ENCODE measurements at places on chromosomes 7 and 10.

- DNase-seq, result no peak
Observed at GRCh38 chr7:31741852-31742251, 54.8 kb downstream of the PPP1R17 start.

- DNase-seq, result no peak
Observed at GRCh38 chr10:48833674-48834073, 106.0 kb downstream of the LRRC18 start.

DNA sequence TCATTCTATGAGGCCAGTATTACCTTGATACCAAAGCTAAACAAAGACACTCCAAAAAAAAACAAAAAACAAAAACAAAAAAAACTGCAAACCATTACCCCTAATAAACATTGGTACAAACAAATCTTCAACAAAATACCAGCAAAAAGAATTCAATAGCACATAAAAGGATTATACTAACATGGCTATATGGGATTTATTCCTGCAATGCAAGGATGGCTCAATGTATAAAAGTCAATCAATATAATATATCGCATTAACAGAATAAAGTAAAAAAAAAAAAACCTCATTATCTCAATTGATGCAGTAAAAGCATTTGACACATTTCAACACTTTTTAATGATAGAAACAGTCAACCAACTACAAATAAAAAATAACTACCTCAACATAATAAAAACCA, 233.3 kb upstream of the NFE2L3 start:
- DNase-seq, result no peak

GRCh38 chr7:47587976-47588375, 6.1 kb upstream of the TNS3 start:
- DNase-seq, result no peak

DNA sequence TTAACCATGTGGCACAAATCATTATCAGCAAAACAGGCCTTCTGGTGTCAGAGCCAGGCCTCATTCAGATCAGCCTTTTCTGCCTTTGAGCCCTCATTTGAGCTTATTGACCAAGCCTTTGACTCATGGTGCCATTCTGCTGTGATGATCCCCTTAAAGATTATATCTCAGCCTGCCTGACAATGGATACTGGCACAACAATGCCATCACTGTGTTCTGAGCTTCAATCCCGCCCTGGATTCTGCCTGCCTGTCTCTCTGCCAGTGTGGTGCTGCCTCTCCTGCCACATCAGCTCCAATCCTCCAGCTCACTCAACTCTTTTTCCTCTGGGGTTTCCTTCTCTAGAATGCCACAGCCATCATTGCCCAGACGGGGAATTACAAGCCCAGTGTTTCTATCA, 52.6 kb downstream of the SRI start:
- no peak for DNase-seq

DNA sequence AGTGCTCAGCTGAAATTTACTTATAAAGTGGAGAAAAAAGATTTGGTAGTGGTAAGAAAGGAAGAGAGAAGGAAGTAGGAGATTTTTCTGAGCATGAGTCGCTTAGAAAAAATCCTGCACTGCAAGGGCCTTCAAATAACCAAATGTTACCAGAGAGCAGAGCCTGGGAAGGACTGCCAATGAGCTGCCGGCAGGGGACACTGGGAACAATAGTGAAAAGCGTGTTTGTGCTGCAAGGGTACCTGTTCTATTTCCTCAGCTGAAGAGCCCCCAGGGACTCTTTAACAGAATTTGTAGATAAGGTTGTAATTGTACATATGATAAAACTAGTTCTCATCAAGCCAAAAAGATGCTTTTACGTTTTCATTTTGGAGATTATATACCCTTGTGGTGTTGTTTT, 696.3 kb upstream of the C7orf33 start:
- DNase-seq, result no peak

DNA sequence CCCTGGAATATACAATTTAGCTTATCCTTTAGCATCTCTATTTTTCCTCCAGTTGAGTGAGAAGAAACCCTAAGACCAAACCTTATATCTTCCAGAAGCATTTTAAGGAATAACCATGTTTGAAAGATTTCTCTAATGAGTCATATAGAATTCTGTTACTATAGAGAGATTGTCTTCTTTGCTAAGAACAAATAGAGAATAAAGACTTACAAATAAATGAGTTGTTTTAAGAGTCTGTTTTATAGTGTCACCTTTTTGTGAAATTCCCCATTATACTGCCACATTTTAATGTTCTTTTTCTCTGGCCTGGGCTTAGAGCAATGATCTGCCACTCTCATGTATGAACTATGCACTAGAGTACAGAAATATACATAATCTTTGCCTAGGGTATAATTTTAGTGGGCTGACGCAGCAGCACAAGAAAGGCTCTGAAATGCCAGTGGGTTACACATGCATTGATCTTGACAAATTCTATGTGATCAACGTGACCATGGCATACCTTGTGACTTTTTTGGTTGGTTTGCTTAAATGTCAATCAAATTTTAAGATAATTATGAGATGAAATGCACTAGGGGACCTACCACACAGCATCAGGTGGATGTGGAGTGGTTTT, 145.1 kb upstream of the MKLN1 start:
- DNase-seq, result no peak

DNA sequence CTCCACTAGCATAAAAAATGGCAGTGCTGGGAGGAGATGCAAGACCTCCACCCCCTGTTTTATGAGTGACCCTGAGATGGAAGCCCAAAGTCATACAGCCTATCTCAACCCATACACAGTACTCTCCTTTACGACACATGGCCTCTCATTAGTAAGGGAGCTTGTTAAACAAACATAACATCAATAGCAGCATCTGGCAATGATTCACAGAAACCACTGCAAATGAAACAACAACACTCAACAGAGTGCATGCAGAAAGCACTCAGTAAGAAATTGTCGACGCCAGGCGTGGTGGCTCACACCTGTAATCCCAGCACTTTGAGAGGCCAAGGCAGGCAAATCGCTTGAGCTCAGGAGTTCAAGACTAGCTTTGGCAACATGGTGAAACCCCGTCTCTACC, 27.5 kb upstream of the FIGNL1 start:
- no peak for DNase-seq

- DNase-seq, result no peak
Observed at GRCh38 chr10:57098146-57098545, 737.1 kb upstream of the ZWINT start.

- DNase-seq, result no peak
Observed at GRCh38 chr7:5234852-5235831, 45.1 kb downstream of the WIPI2 start.

DNA sequence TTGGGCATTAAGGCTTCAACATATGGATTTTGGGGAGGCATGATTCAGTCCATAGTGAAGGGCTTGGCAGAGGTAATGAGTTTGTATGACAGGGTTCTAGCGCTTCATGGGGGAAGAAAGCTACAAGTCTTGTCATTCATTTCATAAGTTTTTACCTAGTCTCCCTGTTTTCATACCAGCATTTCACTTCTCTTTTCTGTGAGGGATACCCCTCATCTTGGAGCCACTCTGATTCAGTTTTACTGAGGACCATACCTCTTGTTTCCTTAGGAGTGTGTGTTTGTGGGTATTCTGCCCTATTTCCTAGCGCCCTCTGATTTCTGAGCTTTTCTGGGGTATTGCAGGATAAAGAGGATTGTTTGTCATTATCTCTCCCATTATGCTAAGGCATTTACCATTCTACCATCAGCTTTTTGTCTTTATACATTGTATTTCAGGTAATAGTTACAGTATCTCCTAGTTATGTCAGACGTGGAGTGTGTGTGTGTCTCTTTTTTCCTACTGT, 6.8 kb downstream of the RSBN1L start:
- DNase-seq, result no peak

DNA sequence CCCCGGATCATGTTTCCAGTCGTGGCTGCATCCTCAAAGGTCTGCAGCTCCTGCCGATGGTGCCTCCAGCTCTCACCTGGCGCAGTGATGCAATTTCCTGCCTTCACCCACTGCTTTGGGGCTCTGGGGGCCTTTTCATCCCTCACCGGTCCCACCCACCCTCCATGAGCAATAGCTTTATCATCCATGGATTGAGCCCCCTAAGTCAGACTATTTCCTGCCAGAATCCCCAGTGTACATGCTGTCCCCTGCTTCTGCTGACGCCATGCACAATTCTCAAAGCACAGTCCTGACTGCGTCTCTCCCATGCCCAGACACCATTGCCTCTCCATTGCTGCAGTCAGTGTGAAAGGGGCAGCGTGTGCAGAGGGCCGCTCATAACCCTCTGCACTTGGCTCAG, 49.7 kb downstream of the FAM241B start:
- DNase-seq, result no peak

DNA sequence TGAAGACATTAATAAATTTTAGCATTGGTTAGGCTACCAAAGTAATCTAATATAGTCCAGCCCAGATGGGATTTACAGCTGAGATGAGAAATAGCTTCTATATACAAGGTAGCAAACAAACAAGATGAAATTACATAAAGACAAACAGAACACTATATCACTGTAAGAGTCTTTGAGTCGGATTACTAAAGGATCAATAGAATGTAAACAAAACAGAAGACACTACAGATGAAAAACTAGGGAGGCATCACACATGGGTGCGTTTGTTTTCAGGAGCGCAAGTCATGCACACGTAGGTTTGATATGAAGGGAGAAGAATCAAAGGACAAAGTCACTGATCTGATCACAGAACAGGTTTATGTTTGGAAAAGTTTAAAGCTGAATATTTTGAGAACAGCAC, 26.5 kb downstream of the MPP7 start:
- no peak for DNase-seq

- no peak for DNase-seq
Observed at GRCh38 chr7:104993217-104993862, 20.7 kb upstream of the KMT2E start.

DNA sequence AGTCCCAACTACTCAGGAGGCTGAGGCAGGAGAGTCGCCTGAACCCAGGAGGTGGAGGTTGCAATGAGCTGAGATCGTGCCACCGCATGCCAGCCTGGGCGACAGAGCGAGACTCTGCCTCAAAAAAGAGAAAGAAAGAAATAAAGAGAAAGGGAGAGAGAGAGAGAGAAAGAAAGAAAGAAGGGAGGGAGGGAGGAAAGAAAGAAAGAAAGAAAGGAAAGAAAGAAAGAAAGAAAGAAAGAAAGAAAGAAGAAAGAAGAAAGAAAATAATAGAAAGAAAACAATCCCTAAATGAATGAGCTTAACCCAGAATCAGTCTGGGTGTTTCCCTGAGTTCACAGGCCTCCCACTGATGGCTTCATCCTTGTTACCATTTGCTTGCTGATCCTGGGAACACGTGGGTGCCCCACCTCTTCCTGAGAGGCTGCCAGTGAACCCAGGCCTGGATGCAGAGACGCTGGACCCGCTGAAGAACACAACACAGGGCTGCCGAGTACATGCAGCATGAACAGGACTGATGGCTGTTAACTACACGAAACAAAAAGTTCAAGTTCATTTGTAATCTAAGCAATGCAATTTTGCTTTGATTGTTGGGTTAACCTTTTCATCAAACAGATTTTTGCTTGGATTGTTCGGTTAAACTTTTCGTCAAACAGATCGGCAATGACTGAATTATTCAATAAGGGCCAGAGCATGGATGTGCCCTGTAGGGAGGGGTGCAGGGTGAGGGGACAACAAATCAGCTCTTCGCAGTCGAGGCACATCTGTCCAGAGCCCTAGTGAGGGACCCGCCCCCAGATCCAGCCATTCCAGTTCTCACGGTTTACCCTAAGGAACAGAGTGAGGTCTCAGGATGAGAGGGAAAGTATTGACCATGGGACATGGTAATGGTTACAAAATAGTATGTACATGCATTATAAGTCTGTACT, 11.5 kb downstream of the NPFFR1 start:
- DNase-seq, result no peak

- no peak for DNase-seq
Observed at GRCh38 chr7:19754521-19755116, 18.8 kb downstream of the TMEM196 start.

GRCh38 chr7:138070908-138071307, 5.4 kb upstream of the AKR1D1 start:
- DNase-seq, result no peak

- DNase-seq, result no peak
Observed at GRCh38 chr7:127598318-127598717, 4.8 kb downstream of the FSCN3 start.

DNA sequence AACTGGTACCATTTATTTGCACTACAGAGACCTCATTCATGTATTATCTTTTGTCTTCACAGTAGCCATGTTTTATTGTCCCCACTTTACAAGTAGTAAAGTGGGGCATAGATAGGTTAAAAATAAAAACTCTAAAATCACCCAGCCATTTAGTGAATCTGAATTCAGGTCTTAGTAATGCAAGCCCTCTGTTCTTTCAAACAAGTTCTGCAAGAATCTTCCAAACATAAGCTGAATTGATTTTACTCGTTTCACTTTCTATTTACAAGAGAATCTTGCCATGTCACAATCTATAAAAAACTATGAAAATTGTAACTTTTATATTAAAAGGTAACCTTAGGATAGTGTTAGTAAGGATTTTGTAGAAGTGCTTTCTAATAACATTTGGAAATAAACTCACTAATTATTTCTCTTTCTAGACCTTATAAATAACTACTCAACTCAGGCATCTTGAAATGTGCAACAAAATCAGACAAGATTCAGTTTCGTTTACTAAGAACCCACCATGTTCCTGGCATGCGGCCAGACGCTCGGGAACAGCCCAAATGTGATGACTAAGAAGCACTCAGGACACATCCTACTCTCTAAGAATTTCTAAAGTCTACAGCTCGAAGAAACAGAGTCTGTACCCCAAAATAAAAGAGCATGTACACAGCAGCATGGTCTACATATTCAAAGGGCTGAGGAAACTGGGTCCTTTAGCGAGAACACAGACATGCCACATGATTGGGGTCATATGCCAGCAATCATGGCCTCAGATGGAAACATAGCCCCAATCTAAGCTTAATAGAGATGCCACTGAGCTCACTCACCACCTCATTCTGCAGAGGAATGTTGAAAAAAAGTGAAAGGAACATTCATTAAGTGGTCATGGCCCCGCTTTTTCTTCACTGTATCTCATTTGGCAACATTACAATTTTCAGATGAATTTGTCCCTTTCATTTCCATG, 167.6 kb downstream of the AMPH start:
- DNase-seq, result peak; percentile 48

GRCh38 chr10:124106241-124106879, 13.0 kb upstream of the CHST15 start:
- no peak for DNase-seq

DNA sequence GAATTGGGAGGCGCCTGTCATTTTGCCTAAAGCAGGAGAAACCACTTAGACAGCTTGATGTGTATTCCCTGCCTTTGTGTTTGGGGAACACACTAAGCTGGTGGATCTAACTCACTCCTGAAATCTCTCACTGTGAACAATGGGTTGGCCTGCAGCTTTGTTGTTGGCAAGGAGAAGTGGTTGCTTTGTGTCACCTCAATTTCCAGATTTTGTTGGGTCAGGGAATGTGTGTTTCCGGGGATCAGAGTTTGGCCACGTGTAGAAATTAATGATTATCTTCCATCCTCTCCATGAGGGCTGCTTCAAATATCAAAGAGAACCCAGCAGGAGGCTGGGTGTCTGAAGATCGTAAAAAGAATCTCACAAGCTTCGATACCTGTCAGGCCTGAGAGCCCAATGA, 27.8 kb downstream of the A1CF start:
- DNase-seq, result no peak

GRCh38 chr7:125118444-125118843, 188.8 kb upstream of the POT1 start:
- DNase-seq, result no peak
